ENCODE measurements at places on chromosomes 6 and 20.

DNA sequence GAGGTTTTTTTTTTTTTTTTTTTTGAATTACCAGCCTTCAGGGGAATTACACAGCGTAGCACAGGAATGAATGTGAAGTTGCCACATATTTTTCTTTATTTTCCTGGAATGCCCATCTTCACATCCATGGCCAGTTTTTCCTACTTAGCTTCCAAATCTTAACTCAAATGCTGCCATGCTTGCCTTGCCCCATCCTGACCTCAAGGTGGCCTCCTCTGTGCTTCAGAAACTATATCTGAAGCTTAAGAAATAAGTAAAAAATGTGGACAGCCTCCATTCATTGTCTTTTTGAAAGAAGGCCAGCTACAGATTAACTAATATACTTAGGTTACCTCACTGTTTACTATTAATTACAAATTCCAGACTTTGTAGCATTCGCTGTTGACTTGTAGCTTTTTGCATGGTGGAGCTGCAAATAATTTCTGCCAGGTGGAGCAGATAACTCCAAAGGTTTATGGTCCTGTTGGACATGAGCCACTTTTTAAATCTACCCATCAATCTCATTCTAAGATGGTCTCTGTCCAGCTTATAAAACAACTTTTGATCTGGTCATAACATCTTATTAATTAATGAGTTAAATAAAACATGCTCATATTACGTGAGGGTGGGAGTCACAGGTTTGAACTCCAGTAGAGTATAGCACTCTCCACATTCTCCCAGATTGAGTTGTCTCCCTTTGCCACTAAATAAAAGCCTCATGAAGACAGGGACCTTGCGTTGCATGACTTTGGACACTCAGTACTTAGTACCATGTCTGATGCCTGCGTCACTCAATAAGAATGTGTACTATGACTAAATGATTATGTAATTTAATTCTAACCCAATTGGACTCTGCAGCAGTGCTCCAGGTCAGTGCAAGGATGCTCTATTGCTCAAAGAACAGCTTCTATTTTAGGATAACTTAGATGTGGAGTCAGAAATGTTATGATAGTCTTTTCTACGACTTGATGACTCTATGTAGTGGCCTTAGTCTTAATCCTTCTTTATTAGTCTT lies 678.6 kb upstream of the CITED2 start:
- DNase-seq: no peak

GRCh38 chr20:39879296-39879695 lies 809.7 kb downstream of the MAFB start:
- DNase-seq: no peak

DNA sequence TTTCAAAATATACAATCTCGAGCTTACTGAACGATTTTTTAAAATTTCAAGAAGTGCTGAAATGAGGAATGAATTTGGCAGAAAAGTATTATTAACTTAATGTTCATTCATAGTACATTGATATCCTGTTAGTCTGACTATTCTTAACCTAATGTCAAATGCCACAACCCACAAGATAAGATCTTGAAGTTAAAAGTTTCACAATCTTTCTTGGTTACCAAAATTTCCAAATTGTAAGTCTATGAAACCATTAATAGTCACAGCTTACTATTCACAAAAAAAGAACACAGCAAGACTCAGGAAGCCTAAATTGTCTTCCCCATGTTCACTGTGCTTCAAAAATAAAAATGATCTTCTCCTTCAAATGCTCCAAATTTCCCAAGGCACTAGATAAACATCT lies 71.3 kb downstream of the HACE1 start:
- no peak for DNase-seq

DNA sequence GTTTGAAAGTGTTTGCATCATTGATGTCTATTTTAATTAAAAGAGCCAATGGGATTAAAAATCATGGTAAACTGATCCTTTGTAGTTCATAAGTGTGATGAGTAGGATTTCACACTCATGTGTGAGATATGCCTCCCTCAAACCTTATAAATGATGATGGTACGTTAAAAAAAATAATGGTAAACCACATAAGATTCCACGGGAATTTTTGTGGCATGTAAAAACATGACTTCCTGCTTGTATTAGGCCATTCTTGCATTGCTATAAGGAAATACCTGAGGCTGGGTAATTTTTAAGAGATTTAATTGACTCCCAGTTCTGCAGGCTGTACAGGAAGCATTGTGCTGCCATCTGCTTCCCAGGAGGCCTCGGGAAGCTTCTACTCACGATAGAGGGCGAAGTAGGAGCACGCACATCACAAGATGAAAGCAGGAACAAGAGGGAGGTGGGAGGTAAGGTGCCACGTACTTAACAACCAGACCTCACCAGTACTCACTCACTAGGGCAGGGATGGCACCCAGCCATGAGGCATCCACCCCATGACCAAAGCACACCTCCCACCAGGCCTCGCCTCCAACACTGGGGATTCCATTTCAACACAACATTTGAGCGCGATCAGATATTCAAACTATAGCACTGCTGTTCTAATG lies 187.6 kb upstream of the QKI start:
- no peak for DNase-seq

GRCh38 chr6:143200167-143200770 lies 139.6 kb downstream of the AIG1 start:
- DNase-seq: no peak

GRCh38 chr6:126147291-126147815 lies 161.0 kb downstream of the TRMT11 start:
- no peak for DNase-seq

DNA sequence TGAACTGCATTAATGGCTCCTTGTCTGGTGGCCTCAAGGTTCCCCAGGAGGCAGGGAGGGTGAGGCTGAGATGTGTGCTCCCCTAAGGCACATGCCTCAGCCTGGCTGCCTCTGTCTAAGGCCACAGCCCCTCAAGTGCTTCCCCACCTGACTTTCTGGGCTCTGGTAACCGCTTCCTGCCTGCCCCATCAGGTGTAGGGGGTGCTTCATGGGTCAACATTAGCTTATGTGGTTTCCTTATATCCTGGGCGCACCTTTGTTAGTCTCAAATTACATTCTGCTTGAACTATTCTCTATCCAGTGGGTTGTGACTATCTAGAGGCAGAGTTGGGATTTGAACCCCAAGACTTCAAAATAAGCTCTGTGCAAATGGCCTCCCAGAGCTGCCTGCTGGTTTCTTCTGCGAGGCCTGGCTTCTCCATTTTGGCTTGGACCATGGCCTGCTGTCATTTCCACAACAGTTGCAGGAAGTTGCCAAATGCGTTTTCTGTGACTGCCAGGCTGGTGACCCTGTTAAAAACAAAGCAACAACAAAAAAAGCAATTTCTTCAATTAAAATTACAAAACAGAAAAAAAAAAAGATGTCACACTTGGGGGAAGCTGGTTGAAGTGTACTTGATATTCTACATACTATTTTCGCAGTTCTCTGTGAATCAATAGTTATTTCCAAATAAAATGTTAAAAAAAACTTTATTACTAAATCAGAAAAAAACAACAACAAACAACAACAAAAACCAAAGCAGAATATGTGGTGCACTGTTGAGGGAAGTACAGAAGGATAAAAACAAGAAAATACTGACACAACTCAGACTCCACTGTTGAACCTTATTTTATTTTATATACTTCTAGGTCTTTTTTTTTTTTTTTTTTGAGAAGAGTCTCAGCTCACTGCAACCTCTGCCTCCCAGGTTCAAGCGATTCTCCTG lies 20.0 kb upstream of the ZNFX1 start:
- no peak for DNase-seq

DNA sequence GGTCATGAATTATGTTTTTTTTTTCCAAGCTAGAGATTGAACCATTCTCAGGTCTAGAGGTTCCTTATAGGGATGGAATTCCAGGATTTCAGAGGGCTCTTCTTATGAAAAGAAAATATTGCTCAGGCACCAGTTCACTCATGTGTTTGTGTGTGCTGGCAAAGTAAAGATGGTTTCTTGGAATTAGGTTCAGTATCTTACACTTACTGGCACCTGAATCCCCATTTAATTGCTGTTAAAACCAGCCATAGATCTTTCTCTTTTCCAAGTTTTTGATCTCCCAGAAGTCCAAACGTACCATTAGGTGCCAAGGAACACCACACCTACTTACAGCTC lies 508.4 kb downstream of the CDH26 start:
- DNase-seq: no peak

DNA sequence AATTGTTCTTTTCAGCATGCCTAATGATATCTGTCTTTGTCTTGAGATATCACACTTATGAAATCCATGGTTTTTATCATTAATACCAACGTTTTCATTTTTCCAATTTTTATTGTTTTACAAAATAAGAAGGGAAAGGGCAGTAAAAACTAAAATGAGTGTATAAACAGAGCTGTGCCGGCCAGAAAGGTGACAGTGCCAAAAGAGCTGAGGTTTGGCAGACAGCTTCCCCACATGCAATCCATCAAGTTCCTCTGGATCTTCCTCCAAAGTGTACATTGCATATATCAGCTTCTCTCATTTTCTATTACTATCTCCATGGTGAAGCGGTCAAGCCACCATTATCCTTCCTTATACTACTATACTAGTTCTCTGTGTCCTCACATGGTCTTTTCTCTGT lies 10.1 kb upstream of the TMEM244 start:
- no peak for DNase-seq

GRCh38 chr20:32707691-32708581 lies 34.2 kb upstream of the C20orf203 start:
- no peak for DNase-seq

DNA sequence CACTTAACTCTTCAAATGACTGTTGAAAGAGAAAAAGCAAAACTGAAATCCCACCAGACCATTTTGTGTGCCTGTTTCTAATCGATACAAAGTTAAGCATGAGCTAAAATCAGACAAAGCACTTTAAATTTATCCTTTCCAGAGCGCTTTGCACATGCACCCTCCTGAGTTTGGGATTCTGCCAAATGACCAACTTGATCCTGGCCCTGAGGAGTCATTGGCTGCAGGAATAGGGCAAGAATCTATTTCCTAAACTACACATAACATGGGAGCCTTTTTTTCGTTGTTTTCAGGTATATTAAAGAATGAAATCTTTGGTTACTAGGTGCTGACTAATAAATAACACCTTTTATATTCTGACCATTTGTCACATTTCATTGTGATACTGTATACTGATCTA lies 23.8 kb upstream of the MTHFD1L start:
- DNase-seq: no peak

DNA sequence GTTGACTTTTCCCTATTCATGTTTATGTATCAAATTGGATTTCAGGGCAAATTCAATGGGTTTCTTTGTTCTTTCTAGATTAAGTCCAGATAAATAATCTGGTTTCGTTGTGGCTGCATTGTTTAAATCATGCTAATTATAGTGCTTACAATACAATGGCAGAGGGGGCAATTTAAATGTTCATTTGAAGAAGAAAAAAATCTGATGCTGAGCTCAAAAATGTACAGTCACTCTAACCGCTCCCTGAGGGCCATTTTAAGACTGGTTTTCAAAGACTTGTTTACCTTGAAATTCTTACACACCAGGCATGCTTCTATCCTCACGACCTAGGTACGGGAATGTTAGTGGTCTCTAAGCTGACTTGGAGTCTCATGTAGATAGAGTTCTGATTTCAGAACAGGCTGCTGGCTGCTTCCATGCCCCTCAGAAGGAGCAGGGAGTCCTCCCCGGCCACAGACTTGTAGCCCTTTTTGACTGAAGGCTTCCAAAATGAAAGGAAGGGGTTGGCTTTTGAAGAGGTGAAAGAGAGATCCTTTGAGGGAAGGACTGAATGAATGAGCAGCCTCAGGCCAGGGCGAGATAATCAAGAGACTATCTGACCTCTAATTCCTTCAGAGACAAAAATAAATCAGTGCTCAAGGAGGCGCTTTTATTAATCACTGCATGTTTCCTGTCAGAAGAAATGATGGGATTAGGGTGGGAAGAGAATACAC lies 86.1 kb upstream of the ZNF217 start:
- DNase-seq: peak; percentile 6

- DNase-seq: no peak
Measured at GRCh38 chr6:168044521-168045130, 34.4 kb downstream of the FRMD1 start.

DNA sequence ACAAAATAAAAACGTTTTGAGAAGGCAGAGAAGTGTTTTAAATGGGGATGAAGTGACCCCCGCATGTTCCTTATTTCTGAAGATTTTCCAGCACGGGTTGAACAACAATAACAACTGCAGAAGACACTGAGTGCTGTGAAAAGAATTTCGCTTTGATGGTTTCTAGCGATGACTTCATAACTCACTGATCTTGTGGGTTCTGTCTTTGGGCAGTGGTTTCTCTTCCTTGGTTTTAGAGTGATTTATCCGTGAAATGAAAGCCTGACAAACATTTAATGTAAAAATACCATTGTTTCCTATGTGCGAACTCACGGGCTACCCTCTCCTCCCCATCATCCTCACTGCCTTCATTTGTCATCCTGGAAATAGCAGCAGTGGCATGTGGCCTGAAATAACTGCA lies 793.9 kb downstream of the QKI start:
- DNase-seq: no peak

DNA sequence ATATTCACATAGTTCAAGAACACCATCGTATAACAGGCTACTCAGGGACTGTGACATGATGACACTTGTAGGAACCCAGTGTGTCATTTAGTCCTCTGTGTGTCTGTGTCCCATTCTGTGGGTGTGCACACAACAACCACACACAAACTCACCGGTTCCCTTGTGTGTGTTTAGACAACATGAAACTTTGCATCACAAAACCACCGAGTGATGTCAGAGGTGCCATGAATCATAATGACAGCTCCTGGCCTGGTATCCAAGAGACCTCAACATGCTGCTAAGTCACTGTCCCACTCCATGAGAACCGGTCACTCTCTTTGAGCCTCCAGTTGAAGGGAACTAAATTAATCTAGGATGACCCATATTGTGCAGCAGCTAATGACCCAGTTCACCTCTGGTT lies 421.3 kb downstream of the PREX1 start:
- DNase-seq: no peak

GRCh38 chr6:127566651-127567050 lies 10.3 kb upstream of the C6orf58 start:
- no peak for DNase-seq

GRCh38 chr20:38685853-38686473 lies 38.3 kb upstream of the SLC32A1 start:
- peak; percentile 45 for DNase-seq

DNA sequence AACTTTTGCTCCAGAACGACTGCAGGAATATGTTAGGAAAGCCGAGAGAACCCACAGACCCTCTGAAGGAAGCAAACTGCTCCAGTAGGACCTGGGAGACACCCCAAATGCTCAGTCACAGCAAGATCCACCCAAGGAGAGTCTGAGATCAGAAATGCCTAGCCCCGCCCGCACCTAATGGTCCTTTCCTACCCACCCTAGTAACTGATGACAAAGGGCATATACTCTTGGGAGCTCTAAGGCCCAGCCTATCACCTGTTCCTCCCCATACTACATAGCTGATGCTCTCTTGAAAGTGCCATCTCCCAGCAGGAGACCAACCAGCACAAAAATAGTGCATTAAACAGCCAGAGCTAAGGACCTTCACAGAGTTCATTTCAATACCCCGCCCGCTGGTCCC lies 67.6 kb downstream of the CD2AP start:
- DNase-seq: no peak

DNA sequence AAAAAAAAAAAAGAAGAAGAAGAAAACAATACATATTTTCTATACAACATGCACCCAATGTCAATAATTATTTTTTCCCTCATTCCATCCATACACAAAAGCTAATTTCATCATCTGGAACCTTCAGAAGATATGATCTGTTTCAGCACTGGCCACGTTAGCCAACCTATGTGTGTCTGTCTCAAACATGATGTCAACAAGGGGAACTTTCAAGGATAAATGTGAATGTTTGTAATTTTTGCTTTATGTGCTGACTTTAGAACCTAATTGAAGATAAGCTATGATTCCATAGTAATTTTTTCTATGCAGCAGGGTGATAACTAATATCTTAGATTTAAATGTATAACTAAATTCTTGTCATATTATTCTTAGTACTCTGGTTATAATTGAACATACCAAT lies 37.9 kb downstream of the IPCEF1 start:
- DNase-seq: no peak
